Activated CD4-positive, CD25-positive, alpha-beta regulatory T cell treated with anti-CD3 and anti-CD28 coated beads, Interleukin-2, amount 50 U/mL, for 72 hours (primary cell): ENCODE measurements at places on chromosomes 7 and 10.

GRCh38 chr7:103637094-103637493 lies 191.1 kb upstream of the SLC26A5 start:
- DNase-seq: no peak

- no peak for DNase-seq
Measured at GRCh38 chr7:140285938-140286337, 109.2 kb upstream of the KDM7A start.

DNA sequence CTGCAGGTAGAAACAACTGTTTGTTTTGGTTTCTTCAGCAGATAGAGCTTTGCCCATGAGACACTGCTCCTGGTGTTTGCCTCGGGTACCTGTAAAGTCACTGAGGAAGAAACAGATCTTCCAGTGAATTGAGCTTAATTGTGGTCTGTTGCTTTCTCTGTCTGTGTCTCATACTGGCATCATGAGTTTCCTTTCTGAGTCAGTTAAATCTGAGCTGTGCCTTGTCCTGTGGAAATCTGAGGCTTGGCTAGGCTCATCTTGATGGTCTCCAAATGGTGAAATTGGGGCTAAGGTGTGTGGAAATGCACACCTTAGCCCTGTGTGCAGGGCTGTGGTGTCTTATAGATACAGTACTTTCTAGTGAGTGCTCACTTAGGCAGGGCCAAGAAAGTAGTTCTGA lies 67.4 kb downstream of the GBF1 start:
- no peak for DNase-seq

DNA sequence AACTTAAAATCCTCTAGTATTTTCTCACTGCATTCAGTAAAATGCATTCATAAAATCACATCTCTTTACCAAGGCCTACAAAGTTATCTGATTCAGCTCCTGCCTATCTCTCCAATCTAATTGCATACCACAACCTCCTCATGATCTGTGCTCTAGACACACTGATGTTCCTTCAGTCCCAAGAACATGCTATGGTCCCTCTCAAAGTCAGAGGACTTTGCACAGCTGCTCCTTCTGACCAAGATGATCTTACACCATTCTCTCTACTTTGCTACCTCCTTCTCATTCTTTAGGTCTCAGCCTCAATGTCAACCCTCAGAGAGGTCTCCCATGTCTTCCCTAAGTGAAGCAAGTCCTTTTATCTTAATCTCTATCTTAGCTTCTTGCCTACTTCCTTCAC lies 45.5 kb downstream of the CAV1 start:
- DNase-seq: no peak

GRCh38 chr10:11553773-11554381 lies 57.6 kb downstream of the USP6NL start:
- no peak for DNase-seq

DNA sequence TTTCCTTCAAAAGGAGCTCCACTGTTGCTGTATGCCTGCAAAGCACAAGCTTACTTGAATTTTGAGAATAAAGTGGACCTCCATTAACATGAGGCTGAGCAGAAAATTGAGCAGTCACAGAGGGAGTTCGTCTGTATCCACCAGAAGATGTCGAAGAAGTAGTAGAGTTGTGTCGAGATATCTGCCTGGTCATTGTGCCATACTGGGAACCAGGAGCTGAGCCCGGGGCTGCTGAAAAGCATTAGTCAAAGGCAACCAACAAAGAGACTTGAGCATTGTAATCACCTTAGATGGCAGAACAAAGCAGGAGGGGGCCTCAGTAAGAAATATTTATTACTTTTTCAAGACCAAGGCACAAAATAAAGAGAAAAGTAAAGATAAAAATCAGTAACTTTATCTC lies 61.5 kb downstream of the PDSS1 start:
- no peak for DNase-seq

DNA sequence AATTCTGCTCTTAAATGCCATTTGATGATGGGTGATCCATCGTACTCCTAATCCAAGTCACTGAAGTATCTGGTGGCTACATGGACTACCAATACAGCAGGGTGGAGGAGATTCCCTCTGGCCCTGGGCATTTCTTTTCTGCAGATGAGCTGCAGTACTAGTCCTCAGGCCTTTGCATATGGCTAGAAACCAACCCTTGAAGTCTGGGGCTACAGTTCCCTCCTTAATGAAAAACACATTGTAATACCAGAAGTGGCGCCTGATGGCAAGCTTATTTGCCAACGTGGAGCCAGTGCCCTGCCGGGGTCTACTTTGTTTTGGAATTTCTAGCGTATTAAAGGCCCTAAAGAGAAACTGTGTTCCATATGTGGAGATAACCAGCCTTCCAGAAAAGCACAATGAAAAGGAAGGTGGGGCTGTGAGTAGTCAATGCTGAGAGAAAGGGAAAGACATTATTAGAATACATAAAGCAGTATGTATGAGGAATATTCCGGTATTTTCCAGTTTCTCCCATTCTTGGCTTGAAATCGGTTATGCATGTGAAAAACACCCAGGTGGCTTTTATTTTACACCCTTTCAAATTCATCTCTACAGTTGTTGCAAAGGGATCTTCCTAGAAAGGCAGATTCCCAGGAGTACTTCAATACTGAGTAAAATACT lies 368.8 kb downstream of the PRPF18 start:
- DNase-seq: no peak

- DNase-seq: no peak
Measured at GRCh38 chr7:88153378-88153777, 66.5 kb downstream of the SRI start.

GRCh38 chr7:27739301-27739908 lies 557 bp upstream of the TAX1BP1 start:
- no peak for DNase-seq

- DNase-seq: no peak
Measured at GRCh38 chr7:55641811-55642210, 69.5 kb upstream of the VOPP1 start.

- no peak for DNase-seq
Measured at GRCh38 chr10:51961401-51961800, 262.0 kb upstream of the CSTF2T start.
